ENCODE measurements at places on chromosomes 11 and 22. TPM values are rescaled to one million over a fixed set of nuclear protein-coding genes. Genes with fewer than 3 reads are reported as not detected.

GRCh38 chr22:31022516-31022915 is 53.5 kb downstream of the TUG1 start:
- H3K27ac ChIP-seq: no peak overlapping the region
- no peaks in the 10 kb centered on the region for H3K4me1 ChIP-seq
- no peaks in the 10 kb centered on the region for H3K36me3 ChIP-seq
- peak; percentile 1 for DNase-seq
- H3K4me3 ChIP-seq: no peak overlapping the region

DNA sequence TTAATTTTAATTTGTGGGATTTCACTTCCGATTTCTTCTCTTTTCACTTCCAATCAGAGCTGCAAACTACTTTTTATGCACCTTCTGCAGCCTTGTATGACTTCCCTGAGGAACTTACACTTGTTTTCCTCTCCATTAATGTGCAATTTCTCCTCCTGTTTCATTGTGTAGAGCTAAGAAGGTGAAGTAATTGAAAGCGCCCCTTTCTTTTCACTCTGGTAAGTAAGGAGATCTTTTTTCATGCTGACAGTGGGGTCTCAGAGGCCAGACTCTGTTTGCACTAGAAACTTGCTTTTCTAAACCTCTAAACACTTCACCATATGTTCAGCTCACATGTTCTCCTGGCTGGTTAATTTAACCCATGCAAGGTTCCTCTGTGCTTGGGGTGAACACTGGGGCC is 117.0 kb downstream of the FANCF start:
- no peaks in the 10 kb centered on the region for H3K36me3 ChIP-seq
- no peaks in the 10 kb centered on the region for H3K27me3 ChIP-seq
- no peak overlapping the region for H3K4me3 ChIP-seq
- no peaks in the 10 kb centered on the region for H3K4me1 ChIP-seq

- DNase-seq: peak; percentile 74
- H3K27me3 ChIP-seq: peaks cover 15% of the 10 kb centered on the region
- H3K4me1 ChIP-seq: no peaks in the 10 kb centered on the region
- H3K4me3 ChIP-seq: no peak overlapping the region
- no peak overlapping the region for H3K27ac ChIP-seq
These were observed 25.9 kb upstream of the ATXN10 start for GRCh38 chr22:45645526-45646414.

DNA sequence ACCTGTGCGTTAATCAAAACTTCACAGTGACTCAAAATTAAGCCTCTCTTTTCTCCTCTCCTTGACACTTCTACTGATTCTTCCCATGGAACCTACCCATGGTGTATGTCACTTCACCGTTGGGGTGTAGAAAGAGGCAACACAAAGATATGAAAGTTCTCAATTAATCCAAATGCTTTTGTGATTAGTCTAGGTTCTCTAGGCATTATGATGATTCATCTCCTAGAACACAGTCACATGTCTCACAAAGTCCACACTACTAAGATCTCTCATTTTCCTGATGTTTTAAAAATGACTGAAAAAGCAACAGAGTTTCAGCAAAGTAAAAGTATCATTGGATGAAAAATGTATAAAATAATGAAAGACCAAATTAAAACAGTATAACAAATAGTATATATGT is 13.7 kb upstream of the SCGB2A2 start:
- H3K27ac ChIP-seq: no peak overlapping the region
- no peaks in the 10 kb centered on the region for H3K27me3 ChIP-seq
- H3K36me3 ChIP-seq: no peaks in the 10 kb centered on the region
- H3K4me3 ChIP-seq: no peak overlapping the region
- DNase-seq: no peak

DNA sequence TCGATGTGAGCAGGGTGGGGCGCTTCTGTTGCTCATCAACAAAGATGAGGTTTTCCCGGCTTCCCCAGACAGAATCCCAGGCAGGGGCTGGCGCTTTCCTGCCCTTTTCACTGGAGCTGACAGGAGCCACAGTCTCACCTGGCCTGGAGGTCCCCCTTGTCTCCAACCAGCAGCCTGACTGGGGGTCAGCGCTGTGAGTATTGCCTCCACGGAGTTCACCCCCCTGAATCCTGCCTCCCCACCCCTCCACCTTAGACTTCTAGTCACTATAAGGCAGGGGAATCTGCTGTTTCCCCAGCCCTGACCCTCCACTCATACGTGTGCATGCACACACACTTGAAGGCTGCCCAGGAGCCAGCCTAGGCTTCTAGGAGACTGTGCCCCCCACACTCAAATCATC is 58.8 kb upstream of the LYVE1 start:
- H3K36me3 ChIP-seq: no peaks in the 10 kb centered on the region
- H3K27me3 ChIP-seq: no peaks in the 10 kb centered on the region
- no peak overlapping the region for H3K4me3 ChIP-seq
- no peak for DNase-seq
- H3K27ac ChIP-seq: no peak overlapping the region
- peaks cover 29% of the 10 kb centered on the region for H3K4me1 ChIP-seq

Gene ANO9
- 0.52 TPM for total RNA-seq

All from adrenal gland (tissue), 19 donors.